ENCODE measurements at places on chromosomes 2 and 18.

GRCh38 chr2:47127862-47128543, 27.1 kb downstream of the STPG4 start:
- DNase-seq: no peak

- DNase-seq: no peak
Measured at GRCh38 chr18:28606686-28607085, 429.8 kb upstream of the CDH2 start.

GRCh38 chr18:23772327-23773024, 83.2 kb downstream of the LAMA3 start:
- no peak for DNase-seq

DNA sequence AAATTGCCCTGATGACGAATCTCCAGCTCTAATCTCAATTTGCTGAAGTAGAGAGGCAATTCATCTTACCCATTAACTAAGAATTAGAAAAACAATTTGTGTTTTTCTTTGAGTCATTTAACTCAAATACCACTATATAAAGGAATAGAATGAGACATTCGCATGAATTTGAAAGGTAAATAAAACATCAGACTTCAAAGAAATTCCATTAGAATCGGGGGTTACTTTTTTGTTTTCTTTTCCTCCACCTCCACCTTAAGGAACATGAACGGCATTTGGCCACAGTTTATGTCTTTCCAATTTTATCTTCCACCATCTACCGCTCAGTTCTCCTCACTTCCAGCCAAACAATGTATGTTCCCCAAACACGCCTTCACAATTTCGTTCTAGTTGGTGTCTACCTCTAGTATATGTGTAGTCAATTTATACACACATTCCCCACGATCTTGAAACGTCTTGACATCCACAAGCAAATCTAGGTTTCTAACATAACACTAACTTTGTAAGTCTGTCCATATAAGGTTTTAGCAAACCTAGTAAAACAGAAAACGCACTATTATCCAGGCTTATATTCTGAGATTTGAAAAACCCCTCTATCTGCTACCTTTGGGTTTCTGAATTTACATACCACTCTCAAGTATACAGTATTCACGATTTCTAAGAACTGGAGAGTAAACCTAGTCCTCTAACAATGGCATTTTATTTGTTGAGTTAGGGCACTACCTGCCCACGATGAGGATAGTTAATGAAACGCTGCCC, 1.2 kb upstream of the SMCHD1 start:
- no peak for DNase-seq

DNA sequence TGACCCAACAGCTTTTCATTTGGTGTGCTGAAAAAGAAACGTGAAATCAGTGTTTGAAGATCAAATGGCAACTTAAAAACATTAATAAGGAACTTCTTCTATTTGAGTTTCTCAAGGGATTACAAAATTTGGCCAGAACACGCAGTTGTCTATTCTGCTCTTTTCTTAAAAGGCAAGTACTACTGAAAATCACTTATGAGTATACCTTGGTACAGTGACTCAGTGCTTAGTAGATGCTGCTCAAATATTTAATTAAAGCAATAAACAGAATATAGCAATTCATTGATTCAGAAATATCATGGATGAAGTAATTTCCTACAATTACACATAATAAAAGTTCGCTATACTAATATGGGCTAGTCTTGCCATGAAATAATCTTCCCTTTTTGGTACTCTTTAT, 38.2 kb upstream of the MCM6 start:
- no peak for DNase-seq

DNA sequence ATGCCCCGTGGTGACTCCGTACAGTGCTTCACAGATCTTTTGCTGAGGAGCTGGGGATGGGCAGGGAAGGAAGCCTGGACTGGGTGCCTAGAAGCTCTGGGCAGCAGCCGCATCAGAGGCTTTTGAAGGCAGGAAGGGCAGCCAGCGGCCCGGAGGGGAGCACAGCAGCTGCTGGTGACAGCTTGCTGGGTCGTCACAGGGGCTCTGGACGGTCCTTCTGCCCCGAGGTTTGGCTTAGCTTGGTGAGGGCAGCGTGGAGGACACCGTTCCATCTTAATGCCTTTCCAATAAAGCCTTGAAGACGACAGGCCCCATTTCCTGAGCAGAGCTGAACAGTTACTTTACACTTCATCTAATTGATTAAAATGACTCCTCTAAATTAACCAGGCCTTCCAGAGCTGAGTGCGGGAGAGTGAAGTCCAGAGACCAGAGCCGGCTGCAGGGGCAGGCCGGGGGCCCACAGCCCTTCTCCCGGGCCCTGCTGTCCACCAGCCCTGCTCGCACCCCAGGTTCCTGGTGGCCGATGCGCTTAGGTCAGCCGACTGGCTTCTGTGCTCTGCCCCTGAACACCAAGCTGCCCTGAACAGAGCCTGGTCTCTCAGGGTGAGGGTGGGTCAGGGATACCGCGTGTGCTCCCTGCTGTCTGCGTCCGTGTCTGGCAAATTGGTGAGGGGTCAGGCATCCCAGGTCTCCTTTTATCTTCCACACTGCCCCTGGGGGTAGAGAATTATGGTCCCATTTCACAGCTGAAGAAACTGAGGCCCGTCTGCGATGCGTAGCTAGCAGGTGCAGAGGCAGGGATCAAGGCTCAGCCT, 43.5 kb downstream of the RRM2 start:
- no peak for DNase-seq

- no peak for DNase-seq
Measured at GRCh38 chr2:27962006-27962405, 71.5 kb downstream of the BABAM2 start.

DNA sequence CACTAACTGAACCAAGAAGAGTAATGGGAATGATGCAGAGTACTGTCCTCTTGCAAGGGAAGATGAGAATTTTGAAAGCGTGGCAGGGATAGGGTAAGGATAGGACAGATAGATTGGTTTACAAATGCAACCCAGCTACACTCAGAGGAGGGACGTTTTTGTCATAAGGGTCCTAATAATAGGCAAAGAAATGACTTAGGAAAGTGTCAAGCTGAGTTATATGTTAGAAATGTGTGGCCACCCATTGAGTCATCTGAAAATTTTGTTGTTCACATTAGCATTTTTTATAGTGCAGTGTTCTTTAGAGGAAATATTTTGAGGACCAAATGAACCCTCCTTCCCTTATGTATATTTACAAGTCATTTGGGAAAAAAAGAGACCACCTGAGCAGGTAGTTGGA, 137.5 kb downstream of the PHLPP1 start:
- DNase-seq: no peak

GRCh38 chr18:66994790-66995189, 390.9 kb upstream of the CDH19 start:
- no peak for DNase-seq

GRCh38 chr2:79855264-79856006, 342.6 kb downstream of the CTNNA2 start:
- DNase-seq: no peak

DNA sequence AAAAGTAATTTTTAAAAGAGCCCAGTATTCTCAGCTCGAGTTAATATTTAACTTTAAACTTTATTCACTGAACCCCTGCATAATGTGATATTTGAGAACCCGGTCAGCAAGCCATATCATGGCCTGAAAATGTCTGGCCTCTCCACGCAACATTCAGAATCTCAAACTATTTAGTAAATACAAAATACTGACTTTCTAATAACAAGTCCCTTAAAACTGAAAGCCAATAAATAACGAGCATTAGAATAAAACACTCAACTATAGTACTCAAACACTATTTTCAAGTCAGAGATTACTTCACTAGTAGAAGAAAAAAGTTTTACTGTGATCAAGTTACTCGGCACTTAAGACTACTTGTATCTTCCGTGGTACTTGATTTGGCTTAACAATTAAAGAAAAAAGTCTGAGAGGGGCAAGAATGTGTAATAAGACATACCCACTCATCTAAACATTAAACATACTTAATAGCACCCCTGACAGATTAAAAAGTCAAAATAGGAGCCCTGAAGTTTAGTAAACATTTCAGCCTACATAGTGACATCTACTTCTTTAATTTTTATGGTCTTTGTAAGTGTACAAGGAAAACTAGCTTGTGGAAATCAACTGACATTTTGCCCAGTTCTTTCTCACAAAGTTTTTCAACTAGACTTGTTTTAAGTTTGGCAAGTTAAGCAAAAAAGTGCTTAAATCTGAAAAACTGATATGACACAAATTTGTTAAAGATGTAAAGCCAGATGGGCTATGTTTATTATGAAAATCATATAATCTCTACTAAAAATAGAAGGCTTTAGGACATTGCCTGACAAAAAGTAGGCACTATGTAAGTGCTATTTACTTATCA, 38.2 kb downstream of the RTN4 start:
- no peak for DNase-seq

- DNase-seq: no peak
Measured at GRCh38 chr2:68812251-68812650, 58.9 kb downstream of the BMP10 start.

- no peak for DNase-seq
Measured at GRCh38 chr2:209380293-209380692, 43.6 kb upstream of the MAP2 start.

GRCh38 chr2:106981491-106981890, 95.5 kb upstream of the ST6GAL2 start:
- DNase-seq: no peak

DNA sequence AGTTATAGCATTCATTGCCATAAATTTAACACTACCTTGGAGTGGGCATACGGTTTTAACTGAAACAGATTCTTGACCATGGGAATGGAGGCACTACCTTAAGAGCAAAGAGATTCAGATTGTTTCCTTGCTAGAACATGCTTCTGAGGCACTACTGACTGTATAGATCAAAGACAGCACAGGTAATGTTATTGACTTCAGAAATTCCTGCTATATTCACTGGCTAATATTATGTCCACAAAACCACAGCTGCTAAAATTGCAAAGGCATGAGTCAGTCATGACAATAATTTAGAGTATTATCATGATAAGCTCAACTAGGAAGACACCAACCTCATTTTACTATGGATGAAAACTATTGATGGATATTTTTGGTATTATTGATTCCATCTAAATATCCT, 39.4 kb downstream of the SLC8A1 start:
- DNase-seq: no peak

DNA sequence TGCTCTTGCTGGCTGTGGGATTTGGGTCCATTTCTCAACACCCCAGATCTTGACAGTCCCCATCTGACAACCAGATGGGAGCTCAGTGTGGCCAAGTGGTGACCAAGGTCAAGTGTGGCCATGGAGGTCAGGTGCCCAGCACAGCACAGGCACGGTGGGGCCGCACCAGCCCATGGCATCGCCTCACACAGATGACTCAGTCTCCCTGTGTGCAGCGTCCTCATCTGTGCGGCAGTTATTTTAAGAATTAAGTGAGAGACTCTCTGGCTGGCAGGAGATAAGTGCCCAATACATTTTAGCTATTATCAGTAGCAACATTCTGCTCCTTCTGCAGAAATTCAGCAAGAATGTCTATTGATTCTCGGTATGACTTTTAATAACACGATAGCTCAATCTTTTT, 167.2 kb downstream of the DDX1 start:
- DNase-seq: no peak

- no peak for DNase-seq
Measured at GRCh38 chr2:190722061-190722759, 73.3 kb downstream of the NAB1 start.

GRCh38 chr2:47486841-47487497, 84.0 kb downstream of the MSH2 start:
- no peak for DNase-seq

Data from CD4-positive, alpha-beta T cell treated with Interleukin-17A for 4 hours (primary cell).